ENCODE measurements at places on chromosomes 1 and 21.

- DNase-seq = no peak
Observed at GRCh38 chr1:234774971-234775370, 165.0 kb upstream of the IRF2BP2 start.

- no peak for DNase-seq
Observed at GRCh38 chr1:14535619-14536355, 62.7 kb upstream of the KAZN start.

DNA sequence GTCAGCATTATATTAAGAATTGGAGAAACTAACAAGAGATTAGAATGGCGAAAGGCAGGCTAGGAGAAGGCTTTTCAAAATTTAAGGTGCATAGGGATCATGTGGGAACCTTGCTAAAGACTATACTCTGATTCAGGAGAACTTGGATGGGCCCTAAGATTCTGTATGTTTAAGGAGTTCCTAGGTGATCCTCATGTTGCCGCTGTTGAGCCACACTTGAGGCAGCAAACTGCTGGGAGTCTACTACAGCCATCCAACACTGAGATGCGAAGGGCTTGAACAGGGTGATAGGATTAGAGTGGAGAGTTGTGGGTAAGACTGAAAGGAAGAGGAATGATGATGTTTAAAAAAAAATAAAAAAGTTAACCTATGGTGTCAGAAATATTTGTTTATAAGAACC is 1013.2 kb downstream of the MRPL39 start:
- DNase-seq = peak; percentile 49

DNA sequence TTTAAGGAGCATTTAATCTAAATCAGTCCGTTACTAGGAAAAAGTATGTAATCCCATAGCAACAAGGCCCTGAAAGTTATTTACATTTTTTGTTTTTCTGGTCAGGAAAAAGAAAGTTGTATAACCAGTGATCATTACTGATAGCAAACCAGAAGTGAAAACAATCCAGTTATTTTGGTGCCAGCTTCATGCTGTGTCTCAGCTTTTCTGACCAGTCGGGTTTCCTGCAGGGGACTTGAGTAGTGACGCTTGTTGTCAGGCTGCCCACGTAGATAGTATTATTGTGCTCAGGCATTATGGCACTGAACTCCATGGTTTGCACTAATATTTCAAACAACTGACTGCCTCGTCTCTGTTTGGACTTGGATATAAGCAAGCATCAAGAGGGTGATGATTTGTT is 55.2 kb downstream of the SASS6 start:
- no peak for DNase-seq

GRCh38 chr1:119935915-119936314 is 39.6 kb upstream of the ADAM30 start:
- no peak for DNase-seq

- no peak for DNase-seq
Observed at GRCh38 chr1:145757420-145757819, 38.1 kb downstream of the CD160 start.

Data from T47D (cell line).